Fibroblast of mammary gland (primary cell): ENCODE measurements at places on chromosomes 7 and 10.

- no peak for DNase-seq
These were observed 17.1 kb upstream of the IL6 start for GRCh38 chr7:22709857-22710256.

- DNase-seq: peak; percentile 34
These were observed 128.4 kb downstream of the GRK5 start for GRCh38 chr10:119335671-119336353.

GRCh38 chr10:30371954-30372353, 22.9 kb upstream of the MTPAP start:
- DNase-seq: no peak

- no peak for DNase-seq
These were observed 5.2 kb downstream of the EBF3 start for GRCh38 chr10:129958629-129959543.

DNA sequence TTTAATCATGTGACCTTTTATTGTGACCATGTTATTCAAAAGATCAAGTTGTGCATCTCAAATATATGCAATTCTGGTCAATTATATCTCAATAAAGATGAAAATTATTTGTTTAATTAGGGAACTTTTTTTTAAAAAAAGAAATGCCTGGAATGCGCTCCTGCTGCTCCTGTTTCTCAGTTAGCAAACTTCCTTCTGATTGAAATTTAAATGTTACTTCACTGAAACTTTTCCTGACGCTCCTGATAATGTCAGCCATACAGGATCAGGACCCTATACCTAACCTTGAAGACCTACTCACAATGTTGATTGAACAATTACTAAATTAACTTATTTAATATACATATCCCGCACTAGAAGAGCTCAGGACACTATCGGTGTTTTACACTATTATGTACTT, 190.4 kb downstream of the MACC1 start:
- no peak for DNase-seq
